GM13977 (cell line): ENCODE measurements at places on chromosomes 2 and 18.

DNA sequence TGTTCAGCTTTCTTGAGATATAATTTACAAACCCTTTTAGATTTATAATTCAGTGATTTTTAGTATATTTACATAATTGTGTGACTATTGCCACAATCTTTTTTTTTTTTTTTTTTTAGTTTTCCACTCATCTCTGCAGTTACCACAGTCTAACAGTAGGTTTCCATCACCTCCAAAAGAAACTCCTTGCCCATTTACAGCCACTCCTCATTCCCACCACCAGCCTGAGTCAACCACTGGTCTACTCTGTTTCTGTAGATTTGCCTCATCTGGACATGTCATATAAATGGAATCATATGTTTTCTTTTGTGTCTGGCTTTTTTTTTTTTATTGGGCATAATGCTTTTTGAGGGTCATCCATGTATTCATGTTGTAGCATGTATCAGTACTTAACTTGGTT, 16.1 kb downstream of the MTX2 start:
- no peak for DNase-seq

GRCh38 chr2:25664183-25664964, 9.0 kb downstream of the DTNB start:
- peak; percentile 41 for DNase-seq

DNA sequence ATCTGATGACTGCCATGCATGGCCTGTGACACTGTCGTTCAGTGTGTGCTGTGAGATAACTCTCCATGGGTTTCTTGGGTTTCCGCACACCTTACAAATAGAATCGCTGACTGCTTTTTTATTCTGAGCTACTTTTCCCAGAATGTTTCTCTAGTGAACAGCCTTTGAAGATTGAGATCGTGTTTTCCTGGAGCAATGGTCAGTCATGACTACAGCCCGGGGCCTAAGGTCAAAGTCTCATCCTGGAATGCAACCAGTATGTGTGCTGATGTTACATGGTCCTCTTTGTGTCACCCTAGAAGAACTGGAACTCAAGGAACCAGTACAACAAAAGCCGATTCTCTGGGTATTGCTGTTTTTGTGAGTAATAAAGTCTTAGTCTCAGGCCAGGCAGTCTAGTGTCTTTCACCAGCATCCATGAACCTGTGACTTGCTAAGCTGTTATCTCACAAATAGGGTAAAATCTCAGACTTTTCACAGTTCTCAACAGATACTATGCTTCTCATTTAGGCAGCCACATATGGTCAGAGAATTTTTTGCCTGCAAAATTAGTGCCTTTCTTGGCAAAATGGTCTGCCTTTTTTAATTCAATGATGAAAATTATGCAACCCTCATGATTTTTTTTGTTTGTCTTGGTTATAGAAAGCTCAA, 124.9 kb upstream of the PIEZO2 start:
- no peak for DNase-seq

DNA sequence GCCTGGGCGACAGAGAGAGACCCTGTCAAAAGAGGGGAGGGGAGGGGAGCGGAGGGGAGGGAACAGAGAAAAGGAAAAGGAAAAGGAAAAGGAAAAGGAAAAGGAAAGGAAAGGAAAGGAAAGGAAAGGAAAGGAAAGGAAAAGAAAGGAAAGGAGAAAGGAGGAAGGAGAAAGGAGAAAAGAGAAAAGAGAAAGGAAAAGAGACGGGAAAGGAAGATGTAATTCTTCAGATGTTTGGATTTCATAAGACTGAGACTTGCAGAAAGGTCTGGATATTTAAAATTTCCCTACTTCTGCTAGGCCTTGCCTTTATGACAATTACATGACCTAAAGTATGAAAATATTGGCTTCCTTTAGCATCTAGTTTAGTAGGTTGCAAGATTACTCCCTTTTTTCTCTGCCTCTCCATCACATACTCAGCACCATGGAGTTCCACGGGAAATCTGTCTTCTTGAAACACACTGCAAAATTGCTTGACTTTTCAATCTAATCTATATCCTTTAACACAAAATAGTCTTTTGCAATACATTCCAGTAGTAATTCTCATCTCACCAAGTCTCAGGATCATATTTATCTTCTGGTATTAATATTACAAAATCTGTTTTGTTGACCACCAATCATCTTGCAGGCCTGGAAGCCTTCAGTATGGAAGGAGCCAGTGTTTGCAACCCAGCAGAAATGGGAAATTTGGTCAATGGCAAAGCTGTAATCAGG, 383.5 kb downstream of the ZEB2 start:
- no peak for DNase-seq

GRCh38 chr2:224769489-224769888, 53.3 kb upstream of the CCDC195 start:
- no peak for DNase-seq

DNA sequence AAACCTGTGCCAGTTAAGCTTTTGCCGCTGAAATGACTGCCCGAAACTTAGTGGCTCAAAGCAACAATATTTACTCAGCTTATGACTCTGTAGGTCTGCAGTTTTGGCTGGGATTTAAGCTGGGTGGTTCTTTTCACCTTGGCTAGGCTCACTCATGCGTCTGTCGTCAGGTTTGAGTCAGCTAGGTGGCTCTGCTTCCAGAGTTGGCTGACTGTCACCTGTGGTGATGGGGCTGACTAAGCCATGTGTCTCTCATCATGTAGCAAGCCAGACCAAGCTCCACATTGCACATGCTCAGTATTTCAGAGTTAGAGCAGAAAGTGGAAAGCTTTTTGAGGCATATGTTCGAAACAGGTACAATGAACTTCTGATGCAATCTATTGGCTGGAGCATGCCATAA, 354.8 kb downstream of the MEIS1 start:
- no peak for DNase-seq

GRCh38 chr18:79251021-79251420, 144.7 kb upstream of the NFATC1 start:
- no peak for DNase-seq

- DNase-seq, result no peak
Measured at GRCh38 chr2:60830991-60831390, 50.4 kb upstream of the REL start.

- no peak for DNase-seq
Measured at GRCh38 chr18:9330419-9330818, 4.2 kb upstream of the TWSG1 start.

DNA sequence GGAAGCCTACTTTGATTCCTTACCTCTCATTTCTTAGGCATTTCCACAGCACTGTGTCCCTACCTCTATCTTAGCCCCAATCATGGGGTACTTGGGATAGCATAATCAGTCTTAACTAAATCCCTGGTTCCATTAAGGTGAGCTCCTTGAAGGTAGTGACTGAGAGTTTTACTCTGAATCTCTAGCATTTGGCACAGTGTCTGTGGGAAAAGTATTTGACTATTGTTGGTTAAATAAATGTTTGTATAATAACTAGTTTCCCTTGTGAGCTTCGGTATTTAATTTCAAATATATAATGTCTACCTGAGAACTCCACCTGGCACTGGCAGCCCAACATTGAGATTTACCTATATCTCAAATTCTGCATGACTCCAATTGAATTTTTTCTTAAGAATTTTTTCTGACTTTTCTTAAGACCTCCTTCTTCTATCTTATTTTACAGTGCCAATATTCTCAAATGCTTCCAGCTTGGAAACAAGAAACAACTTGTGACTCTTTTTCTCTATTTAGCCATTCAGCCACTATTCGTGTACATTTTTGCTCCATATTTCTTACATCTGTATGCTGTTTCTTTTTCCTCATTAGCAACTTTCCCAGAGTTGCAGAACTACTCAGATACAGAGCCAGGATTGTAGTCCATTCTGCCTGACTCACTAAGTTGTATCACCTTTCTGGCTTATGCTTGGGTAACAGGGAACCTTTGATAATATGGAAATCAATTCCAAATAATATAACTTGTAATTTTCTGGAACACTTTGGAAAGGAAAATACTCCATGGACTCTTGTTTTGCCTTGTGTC, 214.0 kb upstream of the NT5C1B start:
- DNase-seq, result no peak

- DNase-seq, result no peak
Measured at GRCh38 chr2:149527998-149528755, 59.4 kb downstream of the MMADHC start.

DNA sequence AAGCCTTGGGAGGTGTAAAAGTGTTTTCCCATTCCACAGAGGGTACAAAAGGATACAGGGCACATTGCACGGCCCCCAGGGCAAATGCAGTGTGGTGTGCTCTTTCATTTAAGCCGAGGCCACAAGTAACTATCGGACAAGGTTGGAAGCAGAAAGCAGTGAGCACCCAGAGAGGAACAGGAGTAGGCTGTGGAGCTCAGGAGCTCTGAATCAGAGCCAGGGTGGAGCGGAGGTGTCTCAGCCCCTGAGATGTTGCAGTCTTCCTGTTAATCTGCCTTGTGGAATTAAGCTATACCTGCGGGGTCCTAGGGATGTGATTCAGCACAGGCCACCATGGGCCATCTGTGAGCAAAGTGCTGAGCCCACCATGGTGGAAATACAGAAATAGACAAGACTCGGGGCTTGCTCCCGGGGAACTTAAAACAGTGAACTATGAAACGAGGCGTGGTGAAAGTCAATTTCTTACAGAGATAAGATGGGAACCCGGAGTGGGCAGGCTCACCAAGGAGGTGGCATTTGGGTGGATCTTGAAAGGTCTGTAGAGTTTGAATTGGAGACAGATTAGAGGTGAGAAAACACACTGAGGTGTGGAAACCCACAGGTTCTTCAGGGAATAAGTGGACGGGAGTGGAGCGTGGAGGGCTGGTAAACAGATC, 44.0 kb downstream of the ASAP2 start:
- DNase-seq, result no peak

DNA sequence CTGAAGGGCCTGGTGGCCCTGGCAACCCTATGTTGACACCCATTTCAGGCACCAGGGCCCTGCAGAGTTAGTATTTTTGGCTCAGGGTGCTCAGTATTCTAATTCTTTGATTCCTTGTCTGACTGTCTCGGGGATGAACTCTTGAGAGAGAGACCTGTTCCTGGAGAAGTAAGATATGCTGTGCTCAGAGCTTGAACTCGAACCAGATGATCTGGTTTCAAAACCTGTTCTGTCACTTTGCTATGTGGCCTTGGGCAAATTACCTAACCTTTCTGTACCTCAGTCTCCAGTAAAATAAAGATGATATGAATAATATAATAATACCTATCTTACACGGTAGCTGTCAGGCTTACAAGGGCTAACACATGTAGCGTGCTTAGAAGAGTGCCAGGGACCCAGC, 294.2 kb downstream of the DYSF start:
- peak; percentile 4 for DNase-seq

DNA sequence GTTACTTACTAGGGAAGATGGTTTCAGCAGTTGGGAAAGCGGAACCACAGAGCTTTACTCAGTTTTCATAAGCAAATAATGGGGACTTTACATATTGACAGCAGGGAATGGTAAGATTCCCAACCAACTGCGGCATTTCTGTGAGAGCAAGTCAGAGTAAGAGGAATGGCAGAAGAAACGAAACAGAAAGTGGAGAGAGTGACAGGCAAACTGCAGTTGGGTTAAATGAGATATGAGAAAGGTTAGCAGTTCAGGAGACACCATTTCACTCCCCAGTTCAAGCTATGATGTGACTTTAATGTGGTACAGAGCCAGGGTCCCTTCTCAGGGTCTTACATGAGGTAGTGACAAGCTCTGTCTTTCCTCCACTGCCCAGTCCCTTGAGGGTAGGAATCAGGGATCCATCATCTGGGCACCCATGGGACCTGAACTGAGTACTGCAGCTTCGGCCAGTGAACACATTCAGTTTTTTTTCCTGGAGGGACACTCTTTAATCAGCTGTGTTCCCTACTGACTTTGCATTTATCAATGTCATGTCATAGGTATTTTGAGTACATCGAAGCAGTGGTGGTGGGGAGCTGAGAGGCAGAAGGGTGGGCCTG, 33.0 kb upstream of the GREB1 start:
- peak; percentile 42 for DNase-seq

DNA sequence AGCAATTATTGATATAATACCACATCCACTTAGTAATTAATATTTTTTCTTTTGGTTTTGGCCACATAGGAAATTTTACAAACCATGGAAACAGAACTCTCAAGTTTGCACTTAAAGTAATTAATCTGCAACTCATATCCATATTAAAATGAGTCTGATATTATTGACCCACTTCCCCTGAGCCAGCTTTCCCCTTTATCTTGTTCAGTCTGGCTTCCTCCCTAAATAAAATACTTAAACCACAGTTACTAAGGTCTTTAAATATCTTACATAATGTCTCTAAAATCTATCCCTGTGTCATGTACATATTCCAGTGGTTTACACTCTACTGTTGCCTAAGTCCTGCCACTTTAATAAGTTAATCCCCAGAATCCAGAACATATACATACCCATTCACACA, 564.9 kb upstream of the FSHR start:
- DNase-seq, result no peak

GRCh38 chr2:106878206-106878605, 7.8 kb downstream of the ST6GAL2 start:
- DNase-seq, result no peak

GRCh38 chr2:63735931-63736330, 105.8 kb upstream of the UGP2 start:
- DNase-seq, result no peak

DNA sequence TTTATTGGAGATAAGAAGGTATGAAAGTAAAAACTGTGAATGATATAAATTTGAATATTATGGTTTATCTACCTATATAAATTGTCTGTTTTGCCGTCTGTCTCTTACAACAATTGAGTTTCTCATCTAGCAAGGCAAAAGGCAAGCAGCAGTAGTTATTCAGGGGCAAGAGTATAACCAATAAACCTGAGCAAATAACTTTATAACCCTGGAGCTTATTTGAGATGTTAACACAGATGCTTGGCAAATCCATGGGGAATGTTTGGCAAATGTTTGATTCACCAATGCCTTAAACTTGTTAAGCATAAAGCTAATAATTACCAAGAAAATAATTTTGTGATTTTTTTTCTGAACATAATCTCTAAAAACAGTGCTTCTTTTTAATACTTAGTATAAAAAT, 9.9 kb upstream of the EPHA4 start:
- no peak for DNase-seq

DNA sequence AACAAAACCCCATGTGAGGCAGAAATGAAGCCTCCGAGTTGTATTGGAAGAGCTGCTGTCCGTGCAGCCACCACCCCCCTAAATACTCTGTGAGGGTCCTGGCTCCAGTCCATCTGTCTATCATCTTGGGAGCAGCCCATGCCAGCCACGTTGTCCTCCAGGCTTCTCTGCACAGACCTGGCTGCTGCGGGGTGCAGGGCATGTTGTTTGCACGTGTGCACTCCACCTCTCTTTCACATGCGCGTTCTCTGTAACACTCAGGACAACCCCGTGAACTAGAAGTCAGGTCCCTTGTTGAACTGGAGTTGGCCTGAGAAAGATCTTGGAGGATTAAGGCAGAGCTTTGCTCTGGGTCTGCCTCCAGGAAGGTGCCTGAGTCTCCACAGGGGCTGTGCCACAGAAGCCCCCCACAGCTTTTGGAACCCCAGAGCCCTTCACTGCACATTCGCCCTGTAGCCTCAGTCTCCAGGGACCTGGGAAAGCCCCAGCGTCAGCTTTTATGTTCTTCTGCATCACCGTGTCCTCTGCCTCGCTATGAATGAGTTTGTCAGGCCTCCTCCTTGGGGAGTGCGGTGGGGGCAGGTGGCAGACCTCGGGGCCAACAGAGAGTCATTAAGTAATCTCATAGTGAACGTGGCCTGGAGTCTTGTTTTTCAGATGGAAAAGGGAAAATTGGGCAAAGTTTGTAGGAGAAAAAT, 16.6 kb downstream of the RTP5 start:
- peak; percentile 70 for DNase-seq
